ENCODE measurements at places on chromosomes 1 and 21. TPM values are rescaled to one million over a fixed set of nuclear protein-coding genes. Genes with fewer than 3 reads are reported as not detected.

DNA sequence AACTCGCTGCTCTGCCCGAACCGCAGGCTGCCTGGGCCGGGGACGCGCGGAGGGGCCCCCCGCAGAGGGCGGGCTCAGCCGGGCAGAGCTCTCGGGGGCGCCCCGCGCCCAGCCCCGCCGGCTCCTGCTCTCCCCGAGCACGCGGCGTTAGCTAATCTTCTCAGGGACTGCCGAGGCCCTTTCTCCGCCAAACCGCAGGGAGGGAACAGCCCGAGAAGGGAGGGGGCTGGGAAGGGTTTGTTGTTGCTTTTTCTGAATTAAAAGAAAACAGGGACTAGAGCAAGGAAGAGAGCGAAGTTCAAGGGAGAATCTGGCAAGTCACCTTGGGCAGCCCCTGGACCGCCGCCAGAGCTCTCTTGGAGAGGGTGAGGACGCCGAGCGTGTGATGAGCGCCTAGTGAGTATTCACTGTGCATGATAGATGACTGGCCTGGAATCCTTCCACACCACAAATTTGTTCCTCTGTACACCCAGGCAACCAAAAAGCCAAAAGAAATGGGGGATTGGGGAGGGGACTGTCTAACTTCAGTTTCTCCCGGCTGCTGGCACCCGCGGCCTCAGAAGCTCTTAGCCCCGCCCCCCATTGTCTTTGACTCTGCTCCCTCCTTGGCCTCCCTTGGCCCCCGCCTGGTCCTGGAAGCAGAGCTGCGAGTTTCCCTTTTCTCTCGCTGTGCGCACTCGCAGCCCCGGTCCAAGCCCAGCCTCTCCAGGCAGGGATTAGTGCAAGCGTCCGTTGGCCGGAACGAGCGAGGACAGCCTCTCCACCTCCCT lies 19.7 kb upstream of the LMX1A start:
- DNase-seq = no peak

DNA sequence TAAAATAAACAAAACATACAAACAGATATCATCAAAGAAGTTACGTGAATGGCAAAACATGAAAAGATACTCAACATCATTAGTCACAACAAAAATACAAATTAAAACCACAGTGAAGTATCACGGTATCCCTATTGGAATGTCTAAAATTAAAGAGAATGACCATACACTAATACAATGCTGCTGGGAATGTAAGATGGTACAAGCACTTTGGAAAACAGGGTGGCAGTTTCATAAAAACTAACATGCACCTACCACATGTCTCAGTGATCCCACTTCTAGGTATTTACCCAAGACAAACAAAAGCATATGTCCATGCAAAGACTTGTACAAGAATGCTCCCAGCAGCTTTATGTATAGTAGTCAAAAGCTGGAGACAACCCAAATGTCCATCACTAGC lies 69.1 kb downstream of the HSF2BP start:
- DNase-seq = no peak

GRCh38 chr1:227437495-227438008 lies 119.3 kb upstream of the CDC42BPA start:
- DNase-seq = peak; percentile 81

GRCh38 chr1:165954940-165955339 lies 127.5 kb downstream of the UCK2 start:
- no peak for DNase-seq

GRCh38 chr1:218717575-218717974 lies 372.4 kb downstream of the TGFB2 start:
- no peak for DNase-seq

- no peak for DNase-seq
Observed at GRCh38 chr1:208107425-208108212, 136.6 kb downstream of the PLXNA2 start.

- DNase-seq = no peak
Observed at GRCh38 chr1:78501203-78501602, 10.4 kb downstream of the PTGFR start.

DNA sequence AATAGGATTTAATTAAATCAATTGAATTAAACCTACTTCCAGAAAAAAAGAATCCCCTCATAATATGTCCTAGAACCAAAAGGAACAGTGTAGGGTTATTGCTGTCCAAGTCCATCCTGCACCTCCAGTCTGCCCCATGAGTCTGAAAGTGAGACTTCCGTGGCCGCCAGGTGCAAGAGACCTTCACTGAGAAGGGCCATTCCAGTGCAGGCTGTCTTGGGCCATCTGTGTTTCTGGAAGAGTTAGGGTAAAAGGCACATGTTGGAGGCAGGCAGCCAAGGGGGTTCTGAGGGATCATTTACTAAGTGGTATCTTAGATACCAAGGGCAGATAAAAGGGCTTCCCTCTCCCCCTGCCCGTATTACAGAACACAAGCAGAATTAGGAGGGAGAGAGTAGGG lies 31.0 kb downstream of the UBE2T start:
- DNase-seq = no peak

DNA sequence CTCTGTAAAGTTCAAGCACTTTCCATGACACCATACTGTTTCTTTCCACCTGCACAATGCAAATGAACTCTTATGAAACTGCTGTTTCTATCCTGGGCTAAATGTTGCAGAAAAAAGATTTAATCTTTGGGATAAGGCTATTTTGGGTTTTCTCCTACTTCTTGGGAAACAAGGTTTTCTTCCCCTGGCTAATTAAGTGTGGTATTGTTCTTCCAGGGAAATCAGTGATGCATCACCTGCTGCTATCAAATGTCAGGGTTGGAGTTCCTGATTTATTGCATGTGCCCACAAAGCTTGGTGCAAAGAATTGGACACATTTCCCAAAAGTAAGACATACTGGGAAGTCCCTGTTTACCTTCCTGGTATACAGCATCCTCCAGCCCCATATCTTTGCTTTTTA lies 6.0 kb upstream of the RGS4 start:
- no peak for DNase-seq

GRCh38 chr1:28259934-28260802 lies 850 bp downstream of the SESN2 start:
- DNase-seq = peak; percentile 34

DNA sequence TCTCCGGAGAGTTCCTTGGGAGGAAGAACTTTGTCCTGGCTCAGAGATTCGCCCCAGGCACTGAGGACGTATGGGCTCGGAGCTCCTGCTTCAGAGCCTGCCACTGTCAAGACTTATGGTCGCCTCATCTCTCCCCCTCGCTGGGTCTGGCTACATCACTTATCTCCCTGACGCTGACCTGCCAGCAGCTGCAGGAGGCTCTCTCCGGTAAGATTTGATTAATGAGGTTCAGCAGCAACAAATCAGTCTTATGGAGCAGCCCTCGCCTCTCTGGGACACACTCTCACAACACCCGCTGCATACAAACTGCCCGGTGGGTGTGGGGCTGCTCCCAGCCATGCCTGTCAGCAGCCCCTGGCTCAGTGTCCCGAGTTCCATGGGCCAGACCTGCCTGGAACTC lies 297.8 kb downstream of the RRAGC start:
- no peak for DNase-seq

DNA sequence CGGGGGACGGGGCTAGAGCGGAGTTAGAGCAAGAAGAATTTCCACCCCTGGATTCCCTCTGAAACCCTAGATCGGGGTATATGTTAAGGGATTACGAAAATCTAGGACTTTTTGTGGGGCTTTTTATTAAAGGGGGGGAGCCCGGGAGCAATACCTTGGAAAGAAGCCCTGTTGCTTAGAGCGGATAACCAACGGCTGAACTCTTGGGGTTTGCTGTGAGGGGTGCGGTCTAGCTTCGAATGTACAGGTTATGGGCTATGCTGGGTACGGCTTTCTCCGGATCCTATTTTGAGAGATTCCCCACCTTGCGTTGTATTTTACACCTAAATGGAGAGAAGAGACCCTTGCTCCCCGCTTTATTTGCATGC lies 626 bp downstream of the DYRK3 start:
- no peak for DNase-seq

DNA sequence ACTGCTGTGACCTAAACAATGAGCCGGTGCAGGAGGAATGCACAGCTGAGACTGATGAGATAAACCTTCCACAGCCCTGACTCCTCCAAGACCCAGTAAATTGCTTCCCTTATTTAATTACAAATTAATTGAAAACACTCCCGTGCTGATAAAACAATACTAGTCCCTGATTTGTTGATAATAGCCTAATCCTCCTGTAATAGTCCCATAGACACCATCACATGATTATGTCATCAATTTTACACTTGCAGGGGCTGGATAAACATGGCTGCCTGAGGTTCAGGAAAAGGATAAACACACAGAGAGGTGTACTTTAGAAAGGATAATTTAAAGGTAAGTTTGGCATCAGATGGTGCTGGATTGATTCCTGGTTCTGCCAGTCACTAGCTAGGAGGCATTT lies 84.6 kb upstream of the SPAG17 start:
- no peak for DNase-seq

DNA sequence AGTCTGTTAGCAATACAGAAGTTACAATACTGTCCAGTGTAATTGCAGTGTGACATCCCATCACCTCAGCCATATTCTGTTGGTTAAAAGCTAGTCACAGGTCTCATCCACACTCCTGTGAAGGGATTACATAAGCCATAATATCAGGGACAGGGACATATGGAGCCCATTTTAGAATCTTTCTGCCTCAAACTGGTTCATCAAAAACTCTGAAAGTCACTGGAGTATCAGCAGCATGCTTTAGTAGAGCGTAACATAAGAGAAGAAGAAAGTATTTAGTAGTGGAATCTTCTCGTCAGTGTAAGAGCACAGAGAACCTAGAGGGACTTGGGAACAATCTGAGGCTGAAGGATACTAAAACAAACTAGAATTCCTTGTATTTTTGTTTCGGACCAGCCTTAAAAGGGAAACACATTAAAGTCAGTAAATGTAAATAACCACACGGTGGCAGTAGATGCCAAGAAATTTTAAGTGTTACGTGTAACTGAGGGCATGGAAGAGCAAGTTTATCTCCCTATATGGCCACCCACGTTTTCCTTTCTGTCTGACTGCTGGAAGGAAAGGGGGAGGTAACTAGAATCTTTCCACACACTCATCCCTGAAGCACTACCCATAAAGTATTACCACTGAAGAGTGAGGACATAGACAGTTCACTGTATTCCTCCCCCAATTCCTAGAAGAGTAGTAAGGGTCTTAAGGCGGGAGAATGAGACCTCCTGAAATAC lies 41.6 kb upstream of the AGL start:
- DNase-seq = peak; percentile 77

- DNase-seq = no peak
Observed at GRCh38 chr1:40974945-40975344, 4.6 kb upstream of the CTPS1 start.

OLFML2B gene
- total RNA-seq = not detected

CBR3 gene
- 9.5 TPM for total RNA-seq

MCM3AP gene
- total RNA-seq = 28.9 TPM

SPATA6 gene
- total RNA-seq = 6.7 TPM

DCST1 gene
- total RNA-seq = not detected

POGZ gene
- total RNA-seq = 27.3 TPM

ZSWIM5 gene
- total RNA-seq = 2.9 TPM

ELAVL4 gene
- 0.10 TPM for total RNA-seq

KCNE1 gene
- not detected for total RNA-seq
